ENCODE measurements at places on chromosomes 3 and 15. TPM values are rescaled to one million over a fixed set of nuclear protein-coding genes. Genes with fewer than 3 reads are reported as not detected.

DNA sequence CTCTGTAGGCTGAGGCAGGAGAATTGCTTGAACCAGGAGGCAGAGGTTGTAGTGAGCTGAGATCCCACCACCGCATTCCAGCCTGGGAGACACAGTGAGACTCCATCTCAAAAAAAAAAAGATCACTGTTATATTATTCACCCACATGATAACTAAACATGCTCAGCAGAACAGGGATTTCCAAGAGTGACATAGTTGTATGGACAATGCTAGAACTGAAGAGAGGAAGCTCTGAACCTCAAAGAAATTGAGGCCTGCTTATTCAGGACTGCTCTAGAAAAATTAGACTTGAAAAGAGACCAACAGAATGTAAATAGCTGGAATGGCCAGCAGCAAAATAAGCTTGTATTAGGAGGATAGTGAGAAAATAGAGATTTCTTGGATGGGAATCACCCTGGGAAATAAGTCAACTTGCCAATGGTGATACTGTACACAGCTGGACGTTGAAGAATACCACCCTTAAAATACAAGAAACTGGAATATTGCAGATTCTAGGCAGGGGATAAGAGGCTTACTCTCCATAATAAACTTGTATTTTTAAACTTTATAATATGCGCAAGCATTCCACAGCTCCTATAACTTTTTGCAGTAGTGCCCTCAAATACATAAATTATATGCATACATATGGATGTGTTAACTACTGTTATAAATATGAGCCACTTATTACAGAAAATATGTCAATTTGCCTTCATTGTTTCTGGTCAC is 28.2 kb downstream of the PIK3CB start:
- no peak overlapping the region for H3K27ac ChIP-seq
- H3K36me3 ChIP-seq, result no peaks in the 10 kb centered on the region
- no peak for DNase-seq
- no peak overlapping the region for H3K4me3 ChIP-seq
- no peaks in the 10 kb centered on the region for H3K27me3 ChIP-seq
- no peaks in the 10 kb centered on the region for H3K4me1 ChIP-seq

The PAQR5 gene
- 4.3 TPM for polyA plus RNA-seq

The KNG1 gene
- polyA plus RNA-seq, result not detected

GRCh38 chr15:65333856-65334255 is 29.4 kb downstream of the RNU5B-1 start:
- peaks cover 35% of the 10 kb centered on the region for H3K4me1 ChIP-seq
- DNase-seq, result peak; percentile 32
- no peaks in the 10 kb centered on the region for H3K27me3 ChIP-seq
- no peaks in the 10 kb centered on the region for H3K36me3 ChIP-seq
- H3K4me3 ChIP-seq, result no peak overlapping the region
